CD4-positive, alpha-beta T cell treated with Interferon alpha-2 for 1 hour (primary cell): ENCODE measurements at places on chromosomes 13 and 19.

DNA sequence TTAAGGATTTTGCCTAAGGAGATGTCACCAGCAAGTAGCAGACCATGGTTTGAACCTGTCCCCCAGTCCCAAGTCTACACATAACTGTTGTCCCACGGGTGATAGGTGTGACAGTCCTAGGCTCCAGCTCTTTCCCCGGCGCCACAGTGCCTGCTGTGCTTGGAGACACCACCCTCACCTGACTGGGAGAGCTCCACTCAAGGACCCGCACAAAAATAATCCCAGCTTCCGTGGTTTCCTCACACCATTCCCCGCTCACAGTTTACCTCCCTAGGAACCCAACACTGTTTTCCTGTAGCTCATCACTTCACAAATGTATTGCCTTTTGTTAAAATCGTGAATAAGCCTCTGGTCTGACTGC, 19.8 kb upstream of the RASA3 start:
- no peak for DNase-seq

GRCh38 chr19:21482863-21483276, 22.5 kb upstream of the ZNF429 start:
- peak; percentile 80 for DNase-seq

DNA sequence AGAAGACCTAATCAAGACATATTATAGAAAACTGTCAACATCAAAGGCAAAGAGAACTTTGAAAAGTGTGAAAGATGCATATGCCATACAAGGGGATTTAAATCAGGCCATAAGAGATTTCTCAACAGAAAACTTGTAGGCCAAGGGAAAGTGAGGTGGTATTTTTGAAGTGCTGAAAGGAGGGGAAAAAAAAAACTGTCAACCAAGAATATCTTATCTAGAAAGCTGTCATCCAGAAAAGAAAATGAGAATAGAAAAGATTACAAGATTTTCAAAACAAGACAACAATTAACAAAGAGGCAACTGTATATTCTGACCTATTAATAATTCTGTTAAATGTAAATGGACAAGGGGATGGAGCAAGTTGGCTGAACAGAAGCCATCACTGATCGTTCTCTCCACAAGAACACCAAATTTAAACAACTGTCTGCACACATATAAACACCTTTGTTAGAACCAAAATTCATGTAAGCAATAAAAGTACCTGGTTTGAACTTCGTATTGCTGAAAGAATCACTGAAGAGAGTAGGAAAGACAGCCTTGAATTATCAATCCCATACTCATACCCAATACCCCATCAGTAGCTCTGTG, 880.1 kb upstream of the PCDH9 start:
- DNase-seq = no peak

- peak; percentile 94 for DNase-seq
Observed at GRCh38 chr19:18007917-18008673, at the start of gene ARRDC2. ARRDC2 (plus strand) TSS chr19:18008170; CDS start chr19:18008311, 141 bp downstream.

DNA sequence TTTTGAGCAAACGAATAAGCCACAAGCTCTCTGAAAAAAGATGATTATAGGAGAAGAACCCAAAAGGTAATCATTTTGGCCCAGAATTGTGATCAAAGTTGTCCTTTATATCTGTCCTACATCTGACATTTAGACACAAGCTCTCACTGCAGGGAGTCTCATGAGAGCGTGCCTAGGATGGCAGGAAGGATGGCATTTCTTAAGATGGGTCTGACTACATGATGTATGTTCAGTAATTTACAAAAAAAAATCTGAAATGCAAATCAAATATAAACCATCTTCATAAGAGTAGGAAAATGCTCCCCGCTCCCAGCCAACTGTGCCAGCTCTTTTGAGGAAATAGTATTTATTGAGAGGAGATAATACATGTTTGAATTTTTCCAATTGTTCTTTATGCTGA, 81.0 kb upstream of the MBNL2 start:
- no peak for DNase-seq

GRCh38 chr13:92677571-92677970, 549.0 kb upstream of the GPC6 start:
- no peak for DNase-seq

GRCh38 chr13:67076378-67076777, 153.8 kb downstream of the PCDH9 start:
- no peak for DNase-seq

- DNase-seq = no peak
Observed at GRCh38 chr13:34430294-34430693, 511.8 kb upstream of the NBEA start.

DNA sequence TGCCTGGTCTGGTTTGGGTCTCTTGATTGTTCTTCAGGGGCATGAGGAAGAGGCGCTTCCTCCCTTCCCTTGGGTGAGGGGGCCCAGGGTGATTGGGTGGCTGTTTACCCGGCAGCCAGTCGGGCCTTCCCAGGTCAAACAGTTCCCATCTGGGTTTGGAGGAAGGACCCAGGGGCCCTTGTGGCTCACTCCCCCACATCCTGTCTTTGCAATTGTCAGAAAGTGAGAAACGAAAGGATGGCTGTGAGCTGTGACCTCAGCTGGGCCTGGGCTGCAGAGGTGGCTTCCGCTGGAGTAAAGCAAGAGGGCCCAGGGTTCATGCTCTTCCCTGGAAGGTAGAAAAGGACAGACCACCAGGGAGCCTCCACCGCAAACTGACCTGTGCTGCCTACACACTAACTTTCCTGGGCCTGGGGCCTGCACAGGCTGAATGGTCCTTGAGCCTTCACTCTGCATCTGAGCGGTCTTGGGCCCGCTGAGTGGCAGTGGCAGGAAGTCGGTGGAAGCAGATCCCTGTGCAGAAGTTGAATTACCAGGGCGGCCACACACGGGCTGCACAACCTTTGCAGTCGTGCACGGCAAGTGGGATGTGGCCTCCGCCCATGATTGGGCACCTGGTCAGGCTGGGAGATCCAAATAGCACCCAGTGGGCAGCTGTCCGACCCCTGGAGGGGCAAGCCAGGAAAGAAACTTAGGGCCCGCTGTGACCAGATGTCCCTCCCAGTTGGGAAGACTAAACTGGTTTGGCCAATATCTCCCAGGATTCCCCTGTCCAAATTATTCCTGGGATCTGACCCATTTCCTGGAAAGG, 5.3 kb upstream of the CD79A start:
- DNase-seq = peak; percentile 68

GRCh38 chr19:14616407-14616806, 33.5 kb downstream of the CLEC17A start:
- DNase-seq = peak; percentile 6

- DNase-seq = no peak
Observed at GRCh38 chr13:101925731-101926130, 473.3 kb downstream of the ITGBL1 start.

GRCh38 chr19:13934785-13935109, 3.5 kb downstream of the PODNL1 start:
- no peak for DNase-seq

DNA sequence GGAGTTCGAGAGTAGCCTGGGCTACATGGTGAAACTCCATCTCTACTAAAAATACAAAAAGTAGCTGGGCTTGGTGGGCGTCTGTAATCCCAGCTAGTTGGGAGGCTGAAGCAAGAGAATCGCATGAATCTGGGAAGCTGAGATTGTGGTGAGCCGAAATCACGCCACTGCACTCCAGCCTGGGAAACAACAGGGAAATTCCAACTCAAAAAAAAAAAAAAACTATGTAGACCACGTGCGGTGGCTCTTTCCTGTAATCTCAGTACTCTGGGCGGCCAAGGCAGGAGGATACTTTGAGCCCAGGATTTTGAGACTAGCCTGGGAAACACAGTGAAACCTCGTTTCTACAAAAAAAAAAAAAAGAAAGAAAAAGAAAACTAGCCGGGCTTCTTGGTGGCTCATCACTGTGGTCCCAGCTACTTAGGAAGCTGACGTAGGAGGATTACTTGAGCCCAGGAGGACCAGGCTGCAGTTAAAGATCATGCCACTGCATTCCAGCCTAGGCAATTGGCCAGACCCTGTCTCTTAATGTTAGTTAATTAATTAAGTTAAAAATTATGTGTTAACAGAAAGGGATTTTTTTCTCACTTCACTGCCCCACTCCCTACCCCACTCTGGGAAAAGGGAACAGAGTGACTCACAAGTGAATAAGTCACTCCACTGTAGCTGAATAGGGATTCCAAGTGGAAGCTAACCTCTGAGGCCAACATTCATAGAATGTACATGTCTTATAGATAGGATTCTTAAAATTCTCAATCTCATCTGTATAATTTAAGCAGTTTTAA, 2.2 kb downstream of the ZNF83 start:
- DNase-seq = no peak

DNA sequence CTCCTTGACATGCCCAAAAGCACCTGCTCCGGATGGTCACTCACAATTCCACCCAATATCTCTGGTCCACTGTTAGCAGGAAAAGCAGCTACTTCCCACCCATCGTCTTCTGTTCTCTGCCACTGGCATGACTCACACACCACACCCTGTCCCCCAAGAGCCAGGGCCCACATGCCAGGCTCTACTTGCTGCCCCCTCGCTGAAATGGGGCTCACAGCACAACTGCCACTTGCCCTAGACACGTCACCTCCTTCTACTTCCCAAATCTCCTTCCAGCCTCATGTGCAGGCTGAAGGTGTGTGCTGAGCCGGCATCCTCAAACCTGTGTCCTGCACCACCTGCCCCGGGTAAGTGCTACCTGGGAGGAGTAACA, 65.0 kb downstream of the TBC1D4 start:
- peak; percentile 5 for DNase-seq

DNA sequence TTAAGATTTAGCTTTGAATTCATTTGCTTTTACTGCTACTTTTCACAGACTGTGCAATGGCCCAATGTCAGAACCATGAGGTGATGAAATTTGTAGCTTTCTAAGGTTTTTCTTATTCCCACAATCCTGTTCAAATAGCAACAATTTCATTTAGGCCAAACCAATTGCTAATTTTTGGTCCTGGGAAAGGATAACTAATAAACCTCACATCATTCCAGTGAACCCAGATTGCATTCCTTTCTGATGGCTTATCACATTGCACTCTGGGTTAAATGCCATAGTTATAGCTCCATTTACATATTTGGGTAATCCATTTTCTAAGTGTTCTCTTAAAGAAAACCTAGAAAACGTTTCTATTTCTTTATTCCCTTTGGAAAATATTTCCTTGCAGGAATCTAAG, 22.9 kb upstream of the POMP start:
- DNase-seq = no peak

DNA sequence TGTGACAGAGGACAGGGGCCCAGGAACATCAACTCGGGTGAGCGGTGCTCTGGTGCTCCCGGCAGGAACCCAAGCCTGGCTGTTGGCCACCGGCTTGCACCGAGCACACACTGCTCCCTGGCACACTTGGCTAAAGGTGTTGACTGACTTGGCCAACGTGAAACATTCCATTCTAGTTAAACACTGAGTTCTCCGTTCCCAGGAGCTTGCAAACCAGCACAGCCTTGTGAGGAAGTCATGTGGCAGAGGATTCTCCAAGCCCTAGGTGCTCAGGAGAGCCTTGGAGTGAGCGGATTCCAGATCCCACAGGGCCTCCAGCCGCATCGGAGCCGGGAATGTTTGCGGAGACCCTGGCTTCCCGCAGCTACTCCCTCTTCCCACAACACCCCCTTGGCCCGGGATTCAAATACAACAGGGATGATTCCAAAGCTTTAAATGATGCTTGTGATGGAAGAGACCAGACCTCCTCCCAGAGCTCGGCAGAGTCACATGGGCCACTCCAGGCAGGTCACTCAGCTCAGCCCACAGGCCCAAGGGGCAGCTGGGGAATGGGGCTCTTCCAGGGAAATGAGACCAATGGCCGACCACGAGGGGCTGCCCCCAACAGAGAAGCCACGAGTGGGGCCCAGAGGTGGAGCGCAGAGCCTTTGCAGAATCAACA, 2.9 kb downstream of the C13orf46 start:
- no peak for DNase-seq

DNA sequence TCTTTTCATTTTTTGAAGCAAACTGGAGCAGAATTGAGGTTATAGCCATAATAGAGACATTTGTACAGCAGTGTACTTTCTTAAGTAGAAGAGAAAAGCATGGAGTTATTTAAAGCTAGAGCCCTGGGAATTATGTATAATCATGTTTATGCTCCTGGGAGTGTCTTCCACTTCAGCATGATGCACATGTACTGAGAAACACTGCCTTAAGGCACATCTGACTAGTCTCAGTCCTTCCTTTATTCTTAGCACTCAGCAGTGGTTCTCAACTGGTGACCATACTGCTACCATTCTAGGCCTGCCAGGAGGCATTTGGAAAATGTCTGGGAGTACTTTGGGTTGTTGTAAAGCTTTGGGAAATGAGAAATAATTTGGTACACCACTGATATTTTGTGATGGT, 45.8 kb downstream of the VWA8 start:
- DNase-seq = no peak

DNA sequence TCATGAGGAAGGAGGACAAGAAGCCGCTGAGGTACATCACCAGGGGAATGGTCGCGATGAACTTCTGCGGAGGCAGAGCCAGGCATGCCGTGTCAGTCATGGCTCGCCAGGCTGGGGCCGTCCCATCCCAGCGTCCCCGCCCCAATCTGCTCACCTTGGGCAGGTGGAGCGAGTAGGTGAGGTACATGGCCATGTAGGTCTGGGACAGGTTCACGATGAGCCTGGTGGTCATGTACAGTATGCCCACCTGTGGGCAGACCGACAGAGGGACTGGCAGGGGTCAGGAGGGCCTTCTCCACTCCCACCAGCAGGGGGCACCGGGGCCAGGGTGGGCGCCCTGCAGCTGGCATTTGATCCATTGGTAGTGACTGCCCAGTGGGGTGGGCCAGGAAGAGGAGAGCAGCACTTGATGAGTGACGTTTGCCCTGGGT, 8.3 kb downstream of the TEKTIP1 start:
- no peak for DNase-seq
